IPS DF 6.9 (cell line): ENCODE measurements at places on chromosomes 7 and 10.

DNA sequence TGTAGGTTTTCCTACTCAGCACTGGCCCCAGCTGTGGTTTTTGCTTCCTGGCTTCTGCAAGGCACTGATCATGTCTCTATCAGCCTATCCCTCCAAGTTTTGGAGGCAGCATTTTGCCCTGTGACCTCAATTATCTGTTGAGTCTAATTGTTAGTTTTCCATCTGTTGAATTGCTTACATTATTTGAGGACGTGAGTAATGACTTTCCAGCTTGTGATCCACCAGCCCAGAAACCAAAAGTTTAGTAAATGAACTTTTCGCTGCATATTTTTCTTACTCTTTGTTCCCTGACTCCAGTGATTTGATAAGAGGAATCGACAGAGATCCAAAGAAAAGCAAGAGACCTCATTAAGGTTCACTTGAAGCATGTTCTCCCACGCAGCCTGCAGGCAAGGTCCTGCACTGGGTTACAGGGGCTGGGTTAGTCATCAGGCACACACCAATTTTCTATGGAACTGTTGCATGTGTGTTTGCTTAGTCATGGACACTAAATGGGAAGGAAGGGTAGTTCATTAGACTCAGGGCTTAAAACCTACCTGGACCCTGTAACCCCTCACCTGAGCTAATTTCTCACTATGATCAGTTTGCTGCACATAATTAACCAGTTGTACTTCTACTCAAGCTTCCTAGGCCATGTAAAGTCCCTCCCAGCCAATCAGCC, 57.2 kb downstream of the AKR1E2 start:
- no peak for DNase-seq

- DNase-seq = no peak
These were observed 57.7 kb downstream of the OSBPL3 start for GRCh38 chr7:24922099-24922773.

DNA sequence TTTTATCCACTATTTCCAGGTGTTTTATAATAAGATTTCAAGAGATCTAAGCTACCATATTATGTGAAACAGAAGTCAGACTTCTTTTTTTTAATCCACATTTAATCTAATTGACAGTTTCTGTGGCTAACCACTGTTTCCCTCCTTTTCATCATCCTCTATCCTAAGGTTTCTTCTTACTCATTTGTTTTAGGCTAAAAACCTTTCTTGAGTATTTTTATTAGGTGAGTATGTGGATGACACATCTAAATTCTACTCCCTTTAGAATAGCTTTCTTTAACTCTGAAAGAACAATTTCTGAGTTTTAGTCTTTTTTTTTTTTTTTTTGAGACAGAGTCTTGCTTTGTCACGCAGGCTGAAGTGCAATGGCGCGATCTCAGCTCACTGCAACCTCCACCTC, 62.7 kb downstream of the NPY start:
- DNase-seq = no peak

GRCh38 chr7:31948029-31948428, 122.2 kb downstream of the PDE1C start:
- DNase-seq = no peak

GRCh38 chr10:24618401-24618800, 105.3 kb downstream of the ARHGAP21 start:
- DNase-seq = no peak

DNA sequence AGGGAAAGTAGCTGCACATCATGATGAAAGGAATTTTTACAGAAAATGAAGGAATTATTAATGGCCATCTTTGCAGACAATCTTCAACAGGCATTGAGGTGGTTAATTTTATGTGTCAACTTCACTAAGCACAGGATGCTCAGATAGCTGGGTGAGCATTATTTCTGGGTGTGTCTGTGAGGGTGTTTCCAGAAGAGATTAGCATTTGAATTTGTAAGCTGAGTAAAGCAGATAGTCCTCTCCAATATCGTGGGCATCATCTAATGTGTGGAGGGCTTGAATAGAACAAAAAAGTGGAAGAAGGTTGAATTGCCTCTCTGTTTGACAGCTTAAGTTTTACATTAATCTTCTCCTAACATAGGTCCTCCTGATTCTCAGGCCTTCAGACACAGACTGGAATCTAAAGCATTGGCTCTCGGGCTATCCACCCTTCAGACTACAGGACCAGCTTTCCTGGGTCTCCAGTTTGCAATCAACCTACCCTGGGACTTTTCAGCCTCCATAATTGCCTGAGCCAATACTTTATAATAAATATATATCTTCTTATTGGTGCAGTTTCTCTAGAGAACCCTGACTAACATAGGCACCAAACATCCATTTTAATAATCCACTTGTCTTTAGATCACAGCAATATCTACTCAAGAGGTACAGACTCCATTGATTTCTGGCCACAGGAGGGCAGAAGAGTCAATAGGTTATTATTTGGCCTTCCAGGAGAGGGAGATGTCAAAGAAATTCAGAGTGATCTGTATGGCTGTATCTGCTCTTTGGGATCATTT, 10.5 kb upstream of the CRPPA start:
- DNase-seq = peak; percentile 29

DNA sequence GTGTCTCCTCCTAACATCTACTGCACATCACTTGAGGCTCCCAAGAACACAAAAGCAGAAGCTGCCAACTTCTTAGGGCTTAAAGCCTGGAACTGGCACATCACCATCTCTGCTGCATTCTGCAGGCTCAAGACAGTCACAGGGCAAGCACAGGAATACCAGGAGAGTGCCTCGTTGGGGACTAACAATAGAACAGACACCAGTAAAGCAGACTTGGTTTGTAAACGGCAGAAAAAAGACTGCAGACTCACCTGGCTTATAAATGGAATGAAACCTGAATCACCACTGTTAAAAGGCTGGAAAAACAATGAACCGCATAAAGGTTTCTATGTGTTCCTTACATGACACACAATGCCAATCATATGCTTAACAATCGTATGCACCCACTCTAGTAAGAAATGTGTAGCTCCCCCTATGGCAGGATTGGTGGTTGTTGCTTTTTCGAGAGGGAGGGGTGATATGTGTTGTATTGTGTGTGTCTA, 12.8 kb downstream of the RHEB start:
- no peak for DNase-seq

DNA sequence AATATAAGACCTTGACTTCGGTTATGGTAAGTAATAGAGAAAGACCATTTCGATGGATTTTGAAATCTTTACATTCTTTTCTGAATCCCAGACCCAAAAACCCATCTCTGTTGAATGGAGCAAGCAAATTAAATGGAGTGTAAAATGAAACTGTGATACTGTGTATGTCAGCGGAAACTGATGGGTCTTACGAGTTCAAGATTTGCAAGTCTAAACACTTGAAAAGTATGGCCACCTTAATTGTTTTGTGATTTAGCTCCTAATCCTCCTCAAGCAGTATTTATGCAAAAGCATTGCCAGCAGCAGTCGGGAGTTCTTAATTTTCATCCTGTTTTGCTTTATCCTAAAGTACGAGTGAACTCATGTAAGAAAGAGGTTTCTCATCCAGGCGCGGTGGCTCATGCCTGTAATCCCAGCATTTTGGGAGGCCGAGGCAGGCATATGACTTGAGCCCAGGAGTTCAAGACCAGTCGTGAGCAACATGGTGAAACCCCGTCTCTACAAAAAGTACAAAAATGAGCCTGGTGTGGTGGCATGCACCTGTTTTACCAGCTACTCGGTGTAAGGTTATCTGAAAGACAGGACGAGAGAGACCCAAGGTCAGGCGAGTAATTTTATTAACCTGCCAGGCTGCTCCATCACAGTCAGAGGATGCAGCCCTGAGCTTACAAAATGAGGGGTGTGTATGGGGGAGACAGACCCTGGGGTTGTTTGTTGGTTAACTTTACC, 5.8 kb upstream of the DHTKD1 start:
- DNase-seq = no peak

DNA sequence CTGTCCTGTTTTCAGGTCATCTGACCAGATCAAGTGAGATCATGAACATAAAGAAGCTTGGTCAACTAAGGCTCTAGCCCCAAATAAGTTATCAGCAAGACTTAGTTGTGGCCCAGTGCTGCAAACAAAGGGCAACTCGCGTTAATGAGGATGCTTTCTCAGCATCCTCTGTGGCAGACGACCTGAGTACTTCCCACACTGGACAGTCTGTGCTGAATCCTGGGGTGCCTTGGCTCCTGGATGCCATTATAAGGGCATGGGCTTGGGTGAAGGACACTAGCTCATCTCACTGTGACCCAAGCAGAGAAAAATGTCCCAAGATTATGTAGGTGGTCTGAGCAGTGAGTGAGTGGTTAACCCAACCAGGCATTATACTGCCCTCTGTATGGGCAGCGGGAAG, 13.9 kb downstream of the CPA5 start:
- DNase-seq = no peak
